ENCODE measurements at places on chromosomes 7 and 10. TPM values are rescaled to one million over a fixed set of nuclear protein-coding genes. Genes with fewer than 3 reads are reported as not detected.

The SPOCK2 gene
- not detected for total RNA-seq

The PTER gene
- 6.9 TPM for total RNA-seq

The IQCE gene
- 6.7 TPM for total RNA-seq

The DNAJC12 gene
- total RNA-seq = 2.3 TPM

The EPDR1 gene
- not detected for total RNA-seq

The TRPV5 gene
- total RNA-seq = not detected

The TMEM196 gene
- not detected for total RNA-seq

The IDI2 gene
- total RNA-seq = not detected

The ZC3HAV1L gene
- 4.7 TPM for total RNA-seq

The SERPINE1 gene
- 1,441 TPM for total RNA-seq

The FOXP2 gene
- 1.7 TPM for total RNA-seq

The ASB10 gene
- total RNA-seq = not detected

The CRHR2 gene
- not detected for total RNA-seq

The MGMT gene
- 11.5 TPM for total RNA-seq

The HIPK2 gene
- 21.7 TPM for total RNA-seq

The PLXDC2 gene
- total RNA-seq = 6.1 TPM

The UPK3B gene
- total RNA-seq = not detected

The OR6V1 gene
- total RNA-seq = not detected

The NKX2-3 gene
- not detected for total RNA-seq

The NRAP gene
- not detected for total RNA-seq

The PRRT4 gene
- total RNA-seq = not detected

The CFAP70 gene
- 0.18 TPM for total RNA-seq

The RGR gene
- total RNA-seq = not detected

The SLC16A12 gene
- 1.6 TPM for total RNA-seq

The SEMA3A gene
- total RNA-seq = 187 TPM

The AKR1C3 gene
- 0.18 TPM for total RNA-seq

The FRMPD2 gene
- not detected for total RNA-seq

The FRAT1 gene
- 0.83 TPM for total RNA-seq

The BBS9 gene
- 9.5 TPM for total RNA-seq

The ADCY1 gene
- 0.18 TPM for total RNA-seq

The ANXA8L1 gene
- 0.18 TPM for total RNA-seq

The CREB5 gene
- total RNA-seq = 11.1 TPM

The GRM3 gene
- not detected for total RNA-seq

The ZNF679 gene
- not detected for total RNA-seq

The EMX2 gene
- total RNA-seq = not detected

The FAM237B gene
- not detected for total RNA-seq

The CYP3A4 gene
- total RNA-seq = not detected

The GCK gene
- 0.18 TPM for total RNA-seq

The MAT1A gene
- not detected for total RNA-seq

The CLDN3 gene
- total RNA-seq = not detected

The CRYGN gene
- not detected for total RNA-seq

The COBL gene
- not detected for total RNA-seq
